ENCODE measurements at places on chromosomes 6 and 20.

GRCh38 chr6:154139892-154140291, 100.9 kb downstream of the OPRM1 start:
- no peak for DNase-seq

DNA sequence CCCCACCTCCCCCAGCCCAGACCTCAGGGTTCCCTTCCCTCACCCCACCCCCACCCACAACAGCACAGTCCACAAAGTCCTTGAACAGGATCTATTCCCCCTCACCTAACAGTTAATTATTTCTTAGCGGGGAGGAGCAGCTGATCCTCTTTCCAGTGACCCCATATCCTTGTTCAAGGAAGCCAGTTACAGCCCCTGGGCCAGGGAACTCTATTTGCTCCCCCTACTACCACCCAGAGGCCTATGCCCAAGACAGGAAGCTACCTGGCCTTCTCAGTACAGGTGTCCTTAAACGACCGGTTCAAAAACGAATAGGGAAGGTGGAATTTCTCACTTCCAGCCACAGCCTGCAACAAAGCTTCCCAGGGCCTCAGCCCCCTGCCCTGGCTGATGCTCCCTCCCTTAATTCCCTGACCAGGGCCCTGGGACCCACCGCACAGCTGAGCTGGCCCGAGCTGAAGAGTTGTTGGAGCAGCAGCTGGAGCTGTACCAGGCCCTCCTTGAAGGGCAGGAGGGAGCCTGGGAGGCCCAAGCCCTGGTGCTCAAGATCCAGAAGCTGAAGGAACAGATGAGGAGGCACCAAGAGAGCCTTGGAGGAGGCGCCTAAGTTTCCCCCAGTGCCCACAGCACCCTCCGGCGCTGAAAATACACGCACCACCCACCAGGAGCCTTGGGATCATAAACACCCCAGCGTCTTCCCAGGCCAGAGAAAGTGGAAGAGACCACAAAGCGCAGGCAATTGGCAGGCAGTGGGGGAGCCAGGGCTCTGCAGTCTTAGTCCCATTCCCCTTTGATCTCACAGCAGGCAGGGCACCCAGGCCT, 778 bp downstream of the MCCD1 start:
- DNase-seq, result no peak

GRCh38 chr6:47028835-47029360, 13.2 kb downstream of the ADGRF1 start:
- DNase-seq, result no peak

DNA sequence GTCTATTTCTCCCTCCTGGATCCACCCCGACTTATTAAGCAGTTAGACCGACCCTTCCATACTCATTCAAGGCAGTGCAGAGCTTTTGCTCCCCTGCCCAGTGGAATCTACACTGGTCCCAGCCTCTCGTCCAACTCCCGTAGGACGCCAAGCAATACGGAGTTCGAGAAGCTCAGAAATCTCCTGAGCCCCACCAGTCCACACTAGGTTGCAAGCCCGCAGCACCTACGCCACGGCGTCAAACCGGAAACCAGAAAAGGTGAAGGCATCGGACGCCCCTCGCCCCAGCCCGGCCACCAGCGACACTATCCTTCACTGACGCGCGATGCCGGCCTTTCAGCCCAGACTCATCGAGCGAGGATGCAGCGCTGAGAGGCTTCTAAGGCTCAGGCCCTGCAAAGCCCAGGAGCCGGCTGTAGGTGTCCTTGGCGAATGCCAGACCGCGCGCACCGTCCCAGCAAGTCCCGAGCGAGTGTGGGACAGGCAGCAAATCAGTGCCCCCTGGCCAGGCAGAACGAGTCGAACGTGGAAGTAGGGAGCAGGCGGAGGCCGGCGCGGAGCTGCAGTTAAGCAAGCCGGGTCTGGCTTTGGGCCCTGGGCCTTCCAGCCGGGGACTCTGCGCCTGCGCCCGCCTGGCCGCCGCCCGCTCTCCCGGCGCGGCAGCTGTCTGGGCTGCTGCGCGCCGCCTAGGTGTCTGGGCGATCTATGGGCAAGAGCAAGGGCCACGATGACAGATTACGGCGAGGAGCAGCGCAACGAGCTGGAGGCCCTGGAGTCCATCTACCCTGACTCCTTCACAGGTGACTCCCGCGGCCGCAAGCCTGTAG, at the start of gene RWDD1:
Gene RWDD1 (plus strand): TSS at position 649 of the 827 bp plus-strand sequence. CDS start 79 bp downstream, at position 728.
- DNase-seq, result peak; percentile 98

DNA sequence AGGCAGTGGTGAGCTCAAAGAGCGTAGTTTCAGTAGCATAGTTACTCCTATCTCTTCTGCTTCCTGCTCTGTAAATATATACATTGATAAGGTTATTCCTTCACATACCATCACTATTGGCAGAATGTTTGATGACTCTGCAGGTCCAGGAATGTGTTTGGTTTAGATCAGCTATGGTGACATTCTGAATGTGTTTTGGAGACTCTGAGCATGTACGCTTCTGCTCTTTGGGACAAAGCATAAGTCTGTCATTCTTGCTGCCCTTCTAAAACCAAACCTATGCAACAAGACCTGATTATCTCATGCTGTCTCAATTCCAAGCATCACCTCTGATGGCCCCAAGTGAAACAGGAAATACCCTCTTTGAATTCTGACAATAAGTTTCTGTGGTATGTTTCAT, 1074.3 kb downstream of the KIF16B start:
- DNase-seq, result no peak

DNA sequence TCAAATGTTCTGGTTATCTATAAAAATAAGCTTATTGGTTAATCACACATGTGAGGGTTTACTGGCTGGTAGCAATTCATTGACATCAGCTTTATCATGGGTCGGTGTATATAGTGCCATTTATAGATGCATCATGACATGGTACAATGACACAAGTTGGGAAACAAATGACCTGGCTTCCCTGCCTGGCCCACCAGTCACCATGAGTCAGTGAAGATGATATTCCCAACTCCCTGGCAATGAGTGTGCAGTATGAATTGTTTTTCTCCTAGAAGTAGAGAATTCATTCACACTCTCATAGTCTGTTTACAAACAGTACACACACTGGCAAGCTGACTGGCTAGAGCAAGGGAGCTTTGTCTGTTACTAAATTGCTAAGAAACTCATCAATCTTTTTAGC, 37.2 kb upstream of the CALHM6 start:
- no peak for DNase-seq

DNA sequence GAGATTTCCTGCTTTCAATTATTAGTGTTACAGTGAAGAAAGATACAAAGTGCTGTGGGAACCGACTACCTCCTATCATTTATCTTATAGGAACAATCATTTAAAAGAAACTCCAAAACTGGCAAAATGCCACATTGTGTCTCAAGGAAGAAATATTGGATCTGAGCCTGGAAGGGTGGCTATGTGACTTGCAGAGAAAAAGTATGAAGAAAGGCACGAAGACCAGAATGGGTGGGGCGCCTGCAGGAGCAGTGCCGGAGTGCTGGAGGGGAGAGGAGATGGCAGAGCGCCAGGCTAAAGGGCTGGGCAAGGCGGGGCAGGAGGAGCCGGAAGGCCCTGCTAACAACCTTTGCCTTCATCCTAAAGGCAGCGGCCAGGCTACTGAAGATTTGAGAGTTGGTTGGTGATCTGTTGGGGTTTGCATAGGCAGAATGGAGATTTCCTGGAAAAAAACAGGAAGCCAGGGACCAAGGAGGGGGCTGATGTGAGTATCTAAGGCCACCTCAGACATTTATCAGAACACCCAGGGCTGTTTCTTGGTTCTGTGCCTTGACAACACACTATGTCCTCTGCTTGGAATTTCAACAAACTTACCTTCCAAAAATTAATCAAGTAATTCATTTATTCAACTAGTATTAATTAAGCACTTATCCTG, 125.6 kb downstream of the MAFB start:
- no peak for DNase-seq

GRCh38 chr20:57819691-57820380, 110.0 kb upstream of the PMEPA1 start:
- DNase-seq, result no peak

- no peak for DNase-seq
These were observed 74.2 kb downstream of the TAF4 start for GRCh38 chr20:61991476-61991875.

GRCh38 chr6:50961611-50962010, 142.9 kb downstream of the TFAP2B start:
- no peak for DNase-seq

DNA sequence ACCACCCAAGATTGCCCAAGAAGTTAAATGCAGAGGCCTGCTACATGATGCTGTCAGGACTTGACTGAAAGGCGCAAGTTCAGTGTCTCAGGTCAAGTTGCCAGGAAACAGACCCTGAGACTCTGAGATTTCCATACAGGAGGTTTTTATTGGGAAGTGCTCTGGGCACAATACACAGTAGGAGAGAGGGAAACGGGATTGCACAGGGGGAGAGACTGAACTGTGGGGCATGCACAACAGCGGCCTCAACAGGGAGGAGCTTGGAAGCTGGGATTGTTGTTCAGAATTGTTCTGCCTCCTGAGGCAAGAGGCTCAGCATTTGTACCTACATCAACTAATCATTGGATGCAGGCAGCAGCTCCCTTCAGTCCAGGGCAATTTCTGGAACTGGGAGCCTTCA, 6.7 kb downstream of the STX11 start:
- DNase-seq, result no peak

DNA sequence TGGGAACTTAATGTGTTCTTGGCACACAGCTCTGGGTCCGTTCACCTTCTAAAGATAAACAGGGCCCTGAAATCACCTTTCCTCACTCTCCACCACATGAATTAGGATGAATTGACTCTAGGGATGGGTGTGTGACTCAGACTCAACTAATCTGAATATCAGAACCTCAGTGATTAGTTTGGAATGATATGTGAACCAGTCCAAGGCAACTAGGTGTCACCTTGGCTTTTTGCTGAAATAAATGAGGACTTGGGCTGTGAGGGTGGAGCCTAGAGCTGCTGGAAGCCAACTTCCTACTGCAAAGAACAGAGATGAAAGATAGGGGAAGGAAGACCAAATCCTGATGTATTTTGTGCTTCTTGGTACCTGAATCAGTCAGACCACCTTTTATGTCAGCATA, 132.0 kb upstream of the RNF24 start:
- DNase-seq, result no peak

- no peak for DNase-seq
These were observed 1.1 kb upstream of the TULP4 start for GRCh38 chr6:158311193-158311592.

- no peak for DNase-seq
These were observed 59.0 kb upstream of the PDE10A start for GRCh38 chr6:165722022-165722421.

- DNase-seq, result no peak
These were observed 28.4 kb upstream of the SIRPA start for GRCh38 chr20:1866834-1867233.
